Esophagus squamous epithelium (tissue), 5 donors: ENCODE measurements at places on chromosomes 3 and 15.

DNA sequence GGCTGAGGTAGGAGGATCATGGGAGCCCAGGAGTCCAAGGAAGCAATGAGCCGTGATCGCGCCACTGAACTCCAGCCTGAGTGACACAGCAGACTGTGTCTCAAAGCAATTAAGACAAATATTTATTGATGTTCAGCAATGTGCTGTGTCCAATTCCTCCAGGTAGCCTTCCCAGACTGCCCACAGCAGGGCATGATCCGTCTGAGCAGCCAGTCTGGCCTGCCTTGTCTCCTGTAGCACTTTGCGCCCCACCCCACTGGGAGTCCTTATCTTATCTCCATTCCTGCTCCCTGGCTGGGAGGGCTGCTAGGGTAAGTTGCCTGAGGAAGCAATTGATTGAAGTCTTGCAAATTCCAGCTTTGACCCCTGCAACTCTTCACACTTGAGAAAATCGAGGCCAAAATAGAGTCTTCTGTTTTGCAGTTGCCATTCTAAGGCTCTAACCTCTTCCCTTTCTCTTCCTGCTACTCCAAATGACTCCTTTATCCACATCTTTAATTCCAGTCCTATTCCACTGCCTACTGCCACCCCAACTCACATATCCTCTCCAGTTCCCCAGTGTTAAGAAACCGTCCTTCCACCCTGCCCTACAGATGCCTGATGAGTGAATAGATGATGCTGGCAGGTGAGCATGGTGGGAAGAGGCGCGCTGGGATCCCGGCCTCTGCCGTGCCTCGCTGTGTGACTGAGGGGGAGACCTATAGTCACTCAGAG is 26.9 kb upstream of the LCTL start:
- no peak for DNase-seq

GRCh38 chr3:88220126-88220525 is 70.4 kb downstream of the C3orf38 start:
- no peak for DNase-seq

DNA sequence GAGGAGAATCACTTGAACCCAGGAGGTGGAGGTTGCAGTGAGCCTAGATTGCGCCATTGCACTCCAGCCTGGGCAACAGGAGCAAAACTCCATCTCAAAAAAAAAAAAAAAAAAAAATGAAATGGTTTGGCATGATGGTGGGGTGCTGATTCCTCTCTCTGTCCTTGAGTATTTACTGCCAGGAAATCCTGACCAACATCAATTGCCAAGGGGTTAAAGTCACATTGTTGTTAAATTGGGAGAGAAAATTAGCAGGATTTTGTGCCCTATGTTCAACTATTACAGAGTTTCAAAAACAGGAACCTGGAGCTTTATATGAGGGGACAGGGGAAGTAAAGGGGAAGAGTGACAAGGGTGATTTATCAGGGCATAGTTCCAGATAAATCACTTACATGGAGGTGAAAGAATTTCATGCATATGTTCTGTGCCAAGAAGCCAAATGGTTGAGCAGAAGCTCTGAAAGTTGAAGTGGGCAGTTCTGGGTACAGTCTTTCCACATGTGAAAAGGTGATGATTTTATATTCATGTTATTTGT is 70.5 kb upstream of the TSEN2 start:
- DNase-seq: no peak

DNA sequence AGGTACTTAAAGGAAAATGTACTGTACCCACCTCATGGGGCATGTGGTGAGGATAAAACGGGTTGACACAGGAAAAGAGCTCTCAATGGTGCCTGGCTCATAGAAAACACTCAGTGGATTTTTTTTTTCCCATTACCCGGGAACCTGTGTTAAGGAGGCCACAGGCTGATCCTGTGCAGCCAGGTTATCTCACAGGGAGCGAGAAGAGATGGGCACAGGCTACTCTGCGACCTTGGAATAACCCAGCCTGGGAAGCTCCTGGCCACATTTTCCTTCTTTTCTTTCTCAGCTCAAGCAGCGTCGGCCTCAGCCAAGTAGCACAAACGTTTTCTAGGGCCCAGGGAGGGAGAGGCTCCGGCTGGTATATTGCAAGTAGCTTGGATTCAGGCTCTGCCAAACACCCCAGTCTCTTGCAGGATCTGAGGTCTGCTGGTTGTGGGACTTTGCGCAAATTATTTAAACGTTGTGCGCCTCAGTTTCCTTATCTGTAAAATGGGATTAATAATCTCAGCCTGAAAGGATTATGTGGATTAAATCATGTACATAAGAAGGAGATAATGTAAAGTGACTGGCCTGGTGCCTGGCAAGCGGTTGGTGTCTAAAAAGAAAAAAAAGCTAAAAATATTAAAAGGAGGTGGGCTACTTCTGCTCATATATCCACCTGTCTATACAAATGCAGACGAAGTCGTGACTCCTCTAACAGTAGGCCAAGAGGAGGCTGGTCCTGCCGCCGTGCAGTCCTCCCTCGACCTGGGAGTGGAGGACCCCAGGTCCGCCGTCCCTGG is 2.2 kb downstream of the FURIN start:
- DNase-seq: no peak

- DNase-seq: no peak
These were observed 28.7 kb downstream of the BFSP2 start for GRCh38 chr3:133428552-133428951.

DNA sequence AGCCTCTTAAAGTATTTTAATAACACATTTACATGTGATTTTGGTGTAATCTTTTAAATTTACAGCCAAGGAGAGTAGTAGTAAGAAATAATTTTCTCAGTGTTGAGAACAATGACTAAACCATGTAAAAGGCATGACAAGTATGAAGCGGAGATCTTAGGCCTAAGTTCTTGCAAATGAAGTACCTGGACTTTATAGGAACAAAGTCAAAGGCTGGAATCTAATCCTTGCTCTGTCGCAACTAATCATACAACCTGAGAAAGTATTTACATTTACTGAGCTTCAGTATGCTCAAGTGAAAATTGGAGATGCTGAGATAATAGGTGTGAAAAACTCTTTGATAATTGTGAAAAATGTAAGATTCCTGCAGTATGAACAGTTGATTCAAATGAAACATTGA is 86.4 kb upstream of the VGLL3 start:
- no peak for DNase-seq

GRCh38 chr3:30605706-30606300 is 598 bp upstream of the TGFBR2 start:
- DNase-seq: no peak

GRCh38 chr3:77063423-77063822 is 23.5 kb downstream of the ROBO2 start:
- DNase-seq: no peak

GRCh38 chr3:174882789-174883188 is 23.7 kb downstream of the NAALADL2 start:
- no peak for DNase-seq

GRCh38 chr3:37540786-37541185 is 320.9 kb upstream of the CTDSPL start:
- DNase-seq: no peak

- DNase-seq: no peak
These were observed 13.1 kb upstream of the LRRC2 start for GRCh38 chr3:46578973-46579755.
